Thymus (tissue), 14 donors: ENCODE measurements at places on chromosomes 7 and 10. TPM values are rescaled to one million over a fixed set of nuclear protein-coding genes. Genes with fewer than 3 reads are reported as not detected.

CPN1 gene
- not detected for total RNA-seq

NRCAM gene
- total RNA-seq = 4.7 TPM

REEP3 gene
- total RNA-seq = 11.9 TPM

LRRC61 gene
- total RNA-seq = 17.2 TPM

- DNase-seq = no peak
These were observed 502 bp downstream of the ZNF3 start for GRCh38 chr7:100080907-100081534.

DNA sequence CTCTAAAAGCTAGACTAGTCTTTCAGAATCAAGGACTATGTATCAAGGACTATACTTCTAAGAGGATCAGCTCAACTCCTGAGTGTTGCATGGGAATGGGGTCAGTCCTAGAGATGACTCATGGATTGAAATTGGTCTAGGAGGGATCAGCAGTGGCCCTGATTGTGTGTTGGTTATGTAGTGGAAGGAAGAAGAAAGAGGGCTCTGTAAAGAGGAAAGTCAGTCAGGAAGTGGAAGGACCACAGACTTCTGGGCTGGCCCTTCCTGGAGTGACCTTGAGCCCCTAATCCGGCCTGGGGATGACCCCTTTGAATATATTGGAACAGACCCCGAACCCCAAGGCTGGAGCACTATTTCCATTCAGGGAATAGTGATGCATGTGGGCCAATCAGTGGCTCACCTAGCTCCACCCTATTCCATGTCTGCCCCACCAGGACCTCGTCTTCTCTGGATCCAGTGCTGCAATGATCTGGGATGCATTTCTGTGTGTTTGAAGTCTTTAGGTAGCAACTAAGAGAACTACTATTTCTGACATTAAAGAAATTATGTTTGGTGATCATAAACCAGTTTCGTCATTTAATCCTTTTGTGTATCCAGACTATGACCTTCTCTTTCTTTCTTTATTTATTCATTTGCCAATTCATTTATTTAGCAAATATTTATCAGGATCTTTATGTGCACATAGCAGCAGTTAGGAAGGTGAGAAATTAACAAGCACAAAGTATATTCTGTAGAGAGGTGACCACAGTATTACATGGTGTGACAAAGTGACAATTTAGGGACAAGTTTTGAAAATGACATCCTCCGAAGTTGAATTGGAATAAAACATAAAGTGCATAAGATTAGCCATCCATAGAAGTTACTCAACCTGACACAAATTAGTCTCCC lies 48.6 kb upstream of the KIF5B start:
- no peak for DNase-seq

OR9A2 gene
- not detected for total RNA-seq

DNA sequence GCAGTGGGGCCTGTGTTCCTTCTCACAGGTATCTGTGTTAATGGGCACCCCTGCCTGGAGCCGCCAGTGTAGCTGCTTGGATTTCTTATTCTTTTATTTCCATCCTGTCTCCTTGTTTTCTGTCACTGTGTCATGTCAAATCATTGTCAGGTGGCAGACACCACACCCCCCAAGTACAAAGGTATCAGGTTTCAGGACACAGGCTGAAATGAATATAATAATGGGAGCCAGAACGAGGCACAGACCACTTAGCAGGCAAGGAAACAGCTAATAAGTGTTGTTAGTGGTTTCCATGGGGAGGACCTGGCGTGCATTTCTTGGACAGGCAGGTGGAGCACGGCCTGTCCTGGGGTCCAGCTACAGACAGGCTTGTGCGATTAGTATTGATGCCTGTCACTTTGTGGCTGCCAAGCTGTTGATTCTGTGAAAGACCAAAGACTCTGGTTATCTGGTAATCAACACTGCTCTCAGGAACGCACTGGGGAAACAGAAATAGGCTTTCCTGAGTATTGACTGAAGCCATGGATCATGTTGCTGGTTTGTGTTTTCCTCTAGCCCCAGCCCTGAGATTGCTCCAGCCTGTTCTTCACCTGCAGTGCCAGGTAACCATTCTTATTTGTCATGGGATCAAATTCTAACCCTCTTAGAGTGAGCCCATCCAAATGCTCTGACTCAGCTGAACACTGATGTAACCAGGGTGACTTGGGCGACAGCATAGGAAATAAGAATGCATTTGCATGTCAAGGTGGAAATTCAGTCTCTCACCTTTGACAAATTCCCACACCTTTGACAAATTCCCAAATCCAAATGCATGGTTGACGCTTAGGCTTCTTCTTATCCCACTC lies 1002.0 kb downstream of the LRMDA start:
- no peak for DNase-seq

- DNase-seq = no peak
These were observed 7.2 kb downstream of the VSIR start for GRCh38 chr10:71765906-71766716.

DNA sequence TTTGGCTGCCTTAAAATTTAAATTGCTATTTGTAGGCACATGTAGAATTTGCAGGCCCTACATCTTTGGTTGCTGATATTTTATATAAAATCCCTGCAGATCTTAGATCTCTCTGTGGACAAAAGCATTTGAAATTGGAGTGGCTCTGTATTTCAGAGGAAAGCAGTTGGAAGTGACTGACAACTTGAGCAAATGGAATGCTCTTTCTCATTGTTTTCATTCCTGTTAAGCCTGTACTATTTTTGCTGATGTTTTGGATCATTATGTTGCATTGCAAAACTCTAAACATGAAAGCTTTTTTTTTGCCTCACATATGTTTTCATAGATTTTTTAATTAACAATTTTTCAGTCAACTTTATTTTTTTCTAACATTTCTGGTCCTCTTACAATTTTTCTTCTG lies 251.2 kb upstream of the MDFIC start:
- DNase-seq = no peak
